ENCODE measurements at places on chromosomes 16 and 17.

DNA sequence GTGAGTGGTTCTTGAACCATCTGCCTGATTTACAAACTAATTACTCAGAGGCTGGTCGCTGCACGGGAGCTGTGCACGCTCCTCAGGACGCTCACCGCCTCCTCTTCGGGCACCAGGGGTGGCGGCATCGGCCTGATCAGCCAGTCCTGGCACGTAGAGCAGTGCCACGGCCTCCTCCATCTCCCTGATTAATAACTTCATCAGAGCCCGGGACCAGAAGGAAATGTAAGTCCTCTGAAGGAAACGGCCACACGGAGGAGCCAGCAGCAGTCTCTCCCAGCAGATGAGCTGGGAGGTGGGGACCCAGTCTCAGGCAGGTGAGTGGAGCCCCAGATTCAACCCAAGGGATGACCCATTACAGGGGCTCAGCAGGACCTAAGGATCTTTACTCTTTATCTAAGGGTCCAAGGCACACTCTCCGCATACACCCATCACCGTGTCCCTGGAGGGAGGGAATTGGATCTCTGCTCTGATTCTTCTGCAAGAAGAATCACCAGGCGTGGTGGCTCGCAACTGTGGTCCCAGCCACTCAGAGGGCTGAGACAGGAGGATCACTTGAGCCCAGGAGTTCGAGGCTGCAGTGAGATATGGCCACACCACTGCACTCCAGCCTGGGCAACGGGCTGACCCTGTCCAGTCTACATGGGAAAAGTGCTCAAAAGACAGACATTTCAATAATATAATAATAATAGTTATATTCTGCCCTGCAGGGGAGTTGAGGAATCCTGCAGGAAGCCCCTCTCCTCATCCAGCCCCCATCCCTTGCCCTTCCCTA, 366.5 kb downstream of the SEC14L1 start:
- no peak for DNase-seq

GRCh38 chr17:71980171-71980570, 140.6 kb upstream of the SOX9 start:
- DNase-seq: no peak

DNA sequence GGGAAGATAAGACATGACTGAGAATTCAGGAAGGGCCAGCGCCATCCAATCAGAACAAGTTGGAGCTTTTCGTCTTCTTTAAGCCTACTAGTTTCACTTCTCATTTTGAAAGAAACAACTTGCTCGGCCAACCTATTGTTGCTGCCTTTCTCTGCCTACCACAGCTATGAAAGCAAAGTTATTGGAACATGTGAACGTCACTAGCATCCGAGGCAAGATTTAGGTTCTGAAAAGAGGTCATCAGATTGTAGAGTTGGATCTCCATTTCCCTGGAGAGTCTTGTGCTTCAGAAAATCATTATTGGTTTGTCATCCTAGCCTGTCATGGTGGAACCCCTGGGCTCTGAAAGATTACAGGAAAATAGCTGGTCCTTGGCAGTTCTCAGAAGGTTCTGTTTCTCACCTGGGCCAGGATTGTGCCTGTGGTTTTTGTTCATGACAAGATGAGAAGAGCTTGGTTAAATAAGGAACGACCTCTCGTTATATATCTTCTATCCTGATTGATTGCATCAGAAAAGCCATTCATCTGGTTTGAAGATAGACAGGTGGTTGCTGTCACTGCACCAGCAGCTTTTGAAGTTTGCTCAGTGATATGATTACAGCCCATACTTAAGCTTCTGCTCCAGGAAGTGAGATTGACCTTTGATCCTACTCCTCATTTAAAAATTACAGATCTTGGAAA, 25.3 kb downstream of the CDH13 start:
- DNase-seq: peak; percentile 87

DNA sequence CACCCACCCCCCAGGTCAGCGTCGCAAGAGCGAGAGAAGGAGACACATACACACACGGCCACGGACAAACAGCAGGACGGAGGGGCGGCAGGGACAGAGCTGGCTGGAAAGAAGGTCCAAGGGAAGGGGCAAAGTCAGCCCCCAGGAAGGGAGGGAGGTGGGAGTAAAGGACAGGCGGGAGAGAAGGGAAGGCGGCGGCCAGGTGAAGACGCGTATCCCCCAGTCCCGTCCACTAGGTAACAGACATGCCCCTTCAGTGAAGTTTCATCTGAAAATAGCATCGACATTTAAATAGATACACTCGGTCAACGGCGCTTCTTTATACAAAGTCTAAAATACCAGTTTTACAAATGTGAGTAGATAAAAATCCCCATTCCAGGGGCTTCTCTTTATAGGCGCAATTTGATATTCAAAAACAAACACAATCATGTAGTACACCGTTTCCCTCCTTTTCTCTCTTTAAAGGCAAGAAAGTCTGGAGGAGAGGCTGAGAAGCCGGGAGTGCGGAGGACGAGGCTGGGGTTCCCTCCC, 4.5 kb downstream of the CBX8 start:
- no peak for DNase-seq

GRCh38 chr17:39639566-39640458, 2.9 kb downstream of the STARD3 start:
- no peak for DNase-seq

DNA sequence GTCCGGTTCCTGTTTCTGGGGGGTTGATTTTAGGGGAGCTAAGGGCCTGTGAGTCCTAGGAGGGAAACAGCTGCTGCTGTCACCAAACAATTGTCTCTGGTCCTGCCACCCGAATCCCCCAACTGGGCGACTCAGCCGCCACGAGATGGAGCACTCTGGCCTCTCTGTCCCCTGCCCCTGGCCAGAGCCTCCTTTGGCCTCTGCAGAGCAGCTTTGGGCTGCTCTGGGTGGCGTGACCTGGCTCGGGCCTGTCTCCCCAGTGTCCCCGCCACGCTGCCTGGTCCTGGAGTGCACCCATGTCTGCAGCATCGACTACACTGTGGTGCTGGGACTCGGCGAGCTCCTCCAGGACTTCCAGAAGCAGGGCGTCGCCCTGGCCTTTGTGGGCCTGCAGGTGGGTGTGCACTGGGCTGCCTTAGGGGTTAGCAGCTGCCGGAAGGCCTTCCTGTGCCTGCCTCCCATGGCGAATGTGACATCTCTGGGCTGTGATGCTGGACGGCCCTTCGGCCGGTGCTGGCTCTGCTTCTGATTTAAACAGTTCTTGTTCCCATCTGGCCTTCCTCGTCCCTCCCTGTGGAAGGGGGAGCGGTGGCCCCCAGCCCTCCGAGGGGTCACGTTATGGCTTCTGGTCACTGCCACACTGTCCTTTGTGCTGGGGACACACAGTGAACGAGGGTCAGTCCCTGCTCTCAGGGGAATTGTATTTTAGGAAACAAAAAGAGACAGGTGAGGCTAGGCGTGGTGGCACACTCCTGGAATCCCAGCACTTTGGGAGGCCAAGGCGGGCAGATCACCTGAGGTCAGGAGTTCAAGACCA, 11.6 kb upstream of the RNF213 start:
- no peak for DNase-seq

- no peak for DNase-seq
Observed at GRCh38 chr16:67727521-67728485, 8.7 kb upstream of the GFOD2 start.

GRCh38 chr16:28491230-28491969, 474 bp downstream of the CLN3 start:
- peak; percentile 72 for DNase-seq

- DNase-seq: no peak
Observed at GRCh38 chr16:75252049-75252864, 833 bp upstream of the BCAR1 start.

GRCh38 chr17:34365340-34365739, 2.3 kb upstream of the CCL1 start:
- peak; percentile 75 for DNase-seq

- DNase-seq: no peak
Observed at GRCh38 chr16:53611179-53611696, 92.4 kb downstream of the RPGRIP1L start.

DNA sequence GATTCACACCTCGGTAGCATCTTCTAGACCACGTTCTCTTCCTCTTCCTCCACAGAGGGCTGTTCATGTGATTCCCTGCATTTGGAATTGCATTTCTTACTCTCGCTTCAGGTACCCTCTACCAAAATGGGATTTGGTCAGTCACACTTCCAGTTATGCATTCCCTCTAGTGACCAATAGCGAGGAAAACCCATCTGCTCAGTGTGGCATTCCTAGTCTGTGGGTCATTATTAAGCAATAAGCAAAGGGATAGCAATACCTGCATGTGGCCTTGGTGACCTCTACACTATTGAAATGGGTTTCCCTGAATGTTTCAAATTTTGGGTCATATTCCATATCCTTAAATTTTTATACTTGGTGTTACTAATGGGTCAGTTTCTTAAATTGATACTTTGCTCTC, 401 bp upstream of the KRTAP4-5 start:
- DNase-seq: no peak

- no peak for DNase-seq
Observed at GRCh38 chr16:62035115-62036092, 834 bp downstream of the CDH8 start.

DNA sequence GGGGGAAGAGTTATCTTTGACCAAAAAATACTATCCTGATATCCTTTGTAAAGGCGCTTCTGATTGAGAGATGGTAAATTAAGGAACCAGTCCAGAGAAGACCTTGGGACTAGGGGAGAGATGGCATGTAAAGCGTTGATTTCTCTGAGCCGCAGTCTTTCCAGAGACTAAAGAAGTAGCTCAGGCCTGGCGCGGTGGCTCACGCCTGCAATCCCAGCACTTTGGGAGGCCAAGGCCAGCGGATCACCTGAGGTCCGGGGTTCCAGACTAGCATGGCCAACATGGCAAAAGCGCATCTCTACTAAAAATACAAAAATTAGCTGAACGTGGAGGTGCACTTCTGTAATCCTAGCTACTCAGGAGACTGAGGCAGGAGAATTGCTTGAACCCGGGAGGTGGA, 625 bp upstream of the CENPT start:
- DNase-seq: no peak

DNA sequence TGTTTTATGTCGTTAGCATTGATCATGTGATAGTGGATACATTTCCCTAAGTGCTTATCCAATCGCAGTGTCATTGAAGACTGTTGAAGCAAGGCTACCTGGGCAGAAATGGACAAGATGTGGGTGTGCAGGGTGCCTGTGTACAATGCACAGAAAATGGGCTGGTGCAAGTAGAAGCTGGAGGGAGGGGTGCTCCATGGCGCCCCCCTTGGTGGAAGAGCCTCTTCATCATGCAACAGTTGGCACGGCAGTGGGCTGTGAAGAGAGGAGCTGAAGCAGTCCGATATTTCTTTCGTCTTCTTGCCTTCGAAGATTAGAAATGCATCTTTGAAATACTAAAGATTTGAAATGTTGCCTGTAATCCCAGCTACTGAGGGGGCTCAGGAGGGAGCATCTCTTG, 100.5 kb downstream of the PLCG2 start:
- no peak for DNase-seq

DNA sequence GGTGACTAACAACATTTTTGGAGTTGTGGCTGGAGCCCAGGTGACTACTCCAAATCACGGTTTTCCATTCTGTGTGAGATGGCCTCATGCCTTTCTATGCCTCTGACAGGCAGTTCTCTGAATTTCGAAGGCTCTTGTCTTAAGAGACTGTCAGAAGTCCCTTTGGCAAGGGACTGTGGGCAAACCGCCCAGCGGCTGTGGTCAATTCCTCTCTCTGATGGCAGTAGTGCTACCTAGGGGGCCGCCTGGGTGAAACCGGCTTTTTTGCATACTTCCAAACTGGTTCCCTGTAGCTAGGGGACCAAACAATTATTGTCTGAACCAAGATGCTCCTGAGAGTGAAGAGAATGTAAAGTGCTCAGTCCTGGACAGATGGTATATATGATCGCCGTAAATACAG, 86.3 kb downstream of the SDR42E1 start:
- no peak for DNase-seq

DNA sequence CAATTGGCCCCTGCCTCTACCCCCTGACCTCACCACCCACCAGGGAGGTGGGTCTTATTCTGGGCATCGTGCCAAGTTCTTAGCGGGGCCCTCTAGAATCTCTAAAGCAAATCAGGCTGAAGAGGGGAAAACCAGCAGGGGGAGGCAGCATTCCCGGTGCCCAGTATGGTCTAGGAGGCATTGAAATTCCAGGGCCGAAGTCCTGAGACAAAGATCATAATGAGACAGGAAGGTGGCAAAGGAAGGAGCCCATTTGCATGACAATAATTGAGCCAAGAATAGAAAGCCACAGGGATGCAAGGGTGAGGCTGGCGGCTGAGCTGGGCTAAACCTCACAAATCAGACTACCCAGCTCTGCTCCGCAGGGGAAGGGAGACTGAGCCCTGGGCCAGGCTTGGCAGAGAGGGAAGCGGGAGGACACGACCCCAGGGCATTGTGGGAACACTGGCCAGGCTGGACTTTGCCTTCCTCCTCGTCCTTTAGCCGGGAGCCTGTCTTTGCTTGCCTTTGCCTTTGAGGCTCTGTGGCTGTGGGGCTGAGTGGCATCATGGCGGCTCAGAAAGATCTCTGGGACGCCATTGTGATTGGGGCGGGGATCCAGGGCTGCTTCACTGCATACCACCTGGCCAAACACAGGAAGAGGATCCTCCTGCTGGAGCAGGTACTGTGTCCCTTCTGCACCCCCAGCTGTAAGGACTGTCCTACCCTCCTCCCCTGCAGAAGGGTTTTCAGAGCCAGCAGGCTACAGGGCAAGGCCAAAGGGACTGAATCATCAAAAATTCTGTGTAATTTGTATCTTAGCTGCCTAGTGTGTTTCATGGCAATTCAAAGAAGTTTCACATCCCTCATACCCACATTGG, at the start of gene PIPOX:
PIPOX (plus strand) TSS at position 463 of the 860 bp plus-strand sequence; CDS start at position 548, 85 bp downstream.
- DNase-seq: peak; percentile 99
